Right atrium auricular region (tissue), 2 donors: ENCODE measurements at places on chromosomes 7 and 10. TPM values are rescaled to one million over a fixed set of nuclear protein-coding genes. Genes with fewer than 3 reads are reported as not detected.

Gene TMEM248
- 111 TPM for total RNA-seq

Gene ITGB8
- 8.6 TPM for total RNA-seq

Gene IGFBP3
- total RNA-seq, result 251 TPM

Gene FAM25C
- total RNA-seq, result not detected

Gene CLCN1
- not detected for total RNA-seq

Gene ANXA8
- 10.3 TPM for total RNA-seq

Gene PHYHIPL
- not detected for total RNA-seq

Gene DNAJC12
- 6.0 TPM for total RNA-seq

Gene MYO1G
- 0.78 TPM for total RNA-seq

- H3K36me3 ChIP-seq, result no peaks in the 10 kb centered on the region
- no peak overlapping the region for H3K4me3 ChIP-seq
- no peaks in the 10 kb centered on the region for H3K27me3 ChIP-seq
Observed at GRCh38 chr10:11707624-11708350, 34.4 kb upstream of the ECHDC3 start.

DNA sequence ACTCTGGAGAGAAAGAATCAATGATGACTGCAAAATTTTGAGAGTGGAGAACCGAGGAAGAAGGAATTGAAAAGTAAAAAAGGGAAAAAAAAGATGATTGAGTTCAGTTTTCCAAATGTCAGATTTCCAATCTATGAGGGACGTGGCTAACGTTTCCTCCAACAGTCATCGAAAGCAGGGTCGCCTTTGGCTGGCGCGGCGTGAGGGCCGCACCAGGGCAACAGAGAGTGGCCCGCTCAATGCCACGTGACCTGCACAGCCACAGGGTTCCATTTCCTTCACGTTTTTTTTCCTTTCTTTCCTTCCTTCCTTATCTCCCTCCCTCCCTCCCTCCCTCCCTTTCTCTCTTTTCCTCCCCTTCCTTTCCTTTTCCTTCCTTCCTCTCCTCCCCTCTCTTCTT is 101.9 kb downstream of the WDR37 start:
- H3K27ac ChIP-seq, result no peak overlapping the region
- no peaks in the 10 kb centered on the region for H3K27me3 ChIP-seq
- no peak overlapping the region for H3K4me3 ChIP-seq
- no peaks in the 10 kb centered on the region for H3K4me1 ChIP-seq

DNA sequence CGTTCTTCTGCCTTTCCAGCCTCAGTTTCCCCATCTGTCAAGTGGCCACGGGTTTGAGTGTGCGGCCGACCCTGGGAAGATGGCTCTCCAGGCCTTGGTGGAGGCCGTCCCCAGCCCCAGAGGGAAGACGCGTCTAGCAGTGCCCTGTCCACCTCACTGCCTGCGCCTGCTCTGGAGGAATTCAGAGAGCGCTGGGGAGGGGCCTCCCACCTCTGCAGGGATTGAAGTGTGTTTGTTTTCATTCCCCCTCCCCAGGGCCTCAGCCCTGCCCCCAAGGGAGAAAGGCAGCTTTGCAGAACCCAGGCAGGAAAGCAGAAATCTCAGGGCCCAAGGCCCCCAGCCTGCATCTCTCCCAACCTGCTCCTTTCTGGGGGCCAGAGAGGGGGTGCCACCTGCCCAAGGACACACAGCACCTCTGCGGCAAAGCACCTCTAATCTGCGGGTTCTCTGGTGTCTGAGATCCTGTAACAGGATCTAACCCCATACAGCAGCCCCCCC is 91.0 kb downstream of the MICALL2 start:
- no peak for DNase-seq
- peaks cover 15% of the 10 kb centered on the region for H3K27me3 ChIP-seq
- H3K4me3 ChIP-seq, result no peak overlapping the region

DNA sequence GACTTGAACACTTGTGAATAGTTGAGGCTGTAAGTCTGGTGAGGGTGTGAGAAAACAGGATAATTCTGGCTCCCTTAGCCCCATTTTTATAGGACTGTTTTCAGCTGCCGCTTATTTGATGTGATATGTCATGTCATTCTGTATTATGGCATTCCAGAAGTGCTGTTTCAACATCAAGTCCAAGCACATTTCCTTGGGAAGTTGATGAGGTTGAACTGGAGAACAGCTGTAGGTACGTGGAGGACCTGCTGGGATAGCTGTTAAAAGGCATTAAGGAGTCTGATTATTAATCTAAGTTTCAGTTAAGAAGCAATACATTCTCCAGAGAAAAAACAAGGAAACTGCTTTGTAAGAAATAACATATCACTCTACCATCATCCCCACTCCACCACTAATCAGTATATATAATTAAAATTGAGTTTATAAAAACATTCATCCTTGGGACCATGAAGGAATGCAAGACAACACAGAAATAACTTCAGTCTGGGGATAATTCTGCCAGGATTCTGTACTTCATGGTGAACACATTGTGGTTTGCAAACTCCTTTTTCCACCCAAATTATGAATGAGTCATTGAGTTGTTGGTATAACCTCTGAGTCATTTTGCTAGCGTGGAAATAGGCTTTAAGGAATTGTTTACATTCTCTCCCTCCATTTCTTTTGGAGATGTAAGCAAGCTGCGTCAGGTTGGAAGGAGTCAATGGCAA is 39.9 kb upstream of the TMEM229A start:
- no peaks in the 10 kb centered on the region for H3K4me1 ChIP-seq
- no peak overlapping the region for H3K4me3 ChIP-seq
- DNase-seq, result no peak
- no peaks in the 10 kb centered on the region for H3K27me3 ChIP-seq
- H3K27ac ChIP-seq, result no peak overlapping the region

DNA sequence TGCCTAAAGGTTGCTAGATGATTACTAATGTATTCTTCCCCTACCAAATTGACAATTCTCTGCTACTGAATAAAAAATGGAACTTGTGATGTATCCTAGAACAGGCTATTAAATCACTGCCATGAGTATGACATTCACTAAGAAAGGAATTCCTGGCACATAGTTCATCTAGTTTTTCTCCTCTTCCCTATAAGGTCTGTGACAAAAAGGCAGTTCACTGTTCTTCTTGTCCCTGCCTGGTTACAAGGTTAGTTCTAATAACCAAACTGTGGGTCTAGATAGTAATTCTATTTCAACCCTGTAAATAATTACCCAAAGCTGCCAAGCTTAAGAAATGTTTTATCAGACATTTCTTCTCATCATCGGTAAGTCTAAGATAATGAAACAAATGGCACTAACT is 245.6 kb downstream of the BICC1 start:
- H3K27me3 ChIP-seq, result no peaks in the 10 kb centered on the region
- no peak for DNase-seq
- no peak overlapping the region for H3K27ac ChIP-seq
- no peaks in the 10 kb centered on the region for H3K36me3 ChIP-seq

GRCh38 chr10:100659361-100660098 is 85.9 kb upstream of the PAX2 start:
- H3K27me3 ChIP-seq, result peaks cover 21% of the 10 kb centered on the region
- H3K4me3 ChIP-seq, result no peak overlapping the region
- no peak overlapping the region for H3K27ac ChIP-seq
- peaks cover 22% of the 10 kb centered on the region for H3K4me1 ChIP-seq
- no peak for DNase-seq

- no peaks in the 10 kb centered on the region for H3K4me1 ChIP-seq
- H3K36me3 ChIP-seq, result no peaks in the 10 kb centered on the region
- no peak overlapping the region for H3K4me3 ChIP-seq
- DNase-seq, result no peak
- H3K27me3 ChIP-seq, result no peaks in the 10 kb centered on the region
Observed at GRCh38 chr10:114281006-114281405, 42.0 kb downstream of the VWA2 start.

GRCh38 chr7:80147543-80148391 is 13.1 kb downstream of the GNAI1 start:
- H3K27ac ChIP-seq, result no peak overlapping the region
- H3K4me3 ChIP-seq, result no peak overlapping the region
- no peaks in the 10 kb centered on the region for H3K4me1 ChIP-seq
- H3K27me3 ChIP-seq, result no peaks in the 10 kb centered on the region
- no peaks in the 10 kb centered on the region for H3K36me3 ChIP-seq

GRCh38 chr10:88745633-88746032 is 14.2 kb upstream of the LIPN start:
- no peaks in the 10 kb centered on the region for H3K4me1 ChIP-seq
- H3K4me3 ChIP-seq, result no peak overlapping the region
- no peaks in the 10 kb centered on the region for H3K27me3 ChIP-seq
- H3K36me3 ChIP-seq, result no peaks in the 10 kb centered on the region
- no peak overlapping the region for H3K27ac ChIP-seq

DNA sequence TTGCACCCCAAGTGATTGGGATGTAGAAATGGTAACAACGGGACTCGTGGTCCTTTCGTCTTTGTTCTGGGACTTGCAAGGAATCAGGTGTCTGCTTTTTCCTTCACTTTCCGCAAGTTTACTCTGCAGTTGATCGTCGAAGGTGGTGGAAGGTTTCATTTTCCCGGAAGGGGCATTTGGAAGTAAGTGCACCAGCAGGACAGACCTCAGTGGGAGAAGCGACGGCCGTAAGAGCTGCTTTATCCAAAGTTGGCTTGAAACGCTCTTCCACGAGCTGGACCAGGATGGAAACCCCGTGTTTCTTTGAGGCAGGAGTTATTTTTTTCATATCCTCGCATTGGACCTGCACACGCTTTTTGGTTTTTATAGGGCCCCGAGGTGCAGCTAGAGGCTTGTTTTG is 1.2 kb downstream of the BRI3 start:
- H3K27ac ChIP-seq, result peak overlapping the region; percentile 98
- H3K4me1 ChIP-seq, result no peaks in the 10 kb centered on the region
- no peak for DNase-seq
- no peaks in the 10 kb centered on the region for H3K27me3 ChIP-seq
- H3K36me3 ChIP-seq, result no peaks in the 10 kb centered on the region

DNA sequence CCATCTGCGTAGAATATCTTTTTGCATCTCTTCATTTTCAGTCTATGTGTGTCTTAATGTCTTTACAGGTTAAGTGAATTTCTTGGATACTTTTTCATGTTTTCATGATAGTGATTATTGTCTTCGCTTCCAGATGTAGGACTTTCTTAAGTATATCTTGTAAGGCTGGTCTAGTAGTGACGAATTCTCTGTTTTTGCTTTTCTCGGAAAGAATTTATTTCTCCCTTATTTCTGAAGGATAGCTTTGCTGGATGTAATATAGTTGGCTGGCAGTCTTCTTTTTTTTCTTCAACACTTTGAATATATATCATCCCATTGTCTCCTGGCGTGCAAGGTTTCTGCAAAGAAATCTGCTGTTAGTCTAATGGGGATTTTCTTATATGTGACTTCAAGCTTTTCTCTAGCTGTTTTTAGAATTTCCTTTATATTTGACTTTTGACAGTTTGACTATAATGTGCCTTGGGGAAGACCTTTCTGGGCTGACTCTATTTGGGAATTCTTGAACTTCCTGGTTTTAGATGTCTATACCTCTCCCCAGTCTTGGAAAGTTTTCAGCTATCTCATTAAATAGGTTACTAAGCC is 14.3 kb downstream of the GTPBP4 start:
- H3K27me3 ChIP-seq, result no peaks in the 10 kb centered on the region
- H3K36me3 ChIP-seq, result peaks cover 99% of the 10 kb centered on the region
- no peak for DNase-seq
- H3K27ac ChIP-seq, result no peak overlapping the region

- no peak overlapping the region for H3K27ac ChIP-seq
- H3K4me1 ChIP-seq, result no peaks in the 10 kb centered on the region
Observed at GRCh38 chr10:8245814-8246142, 191.3 kb downstream of the GATA3 start.

- no peak overlapping the region for H3K27ac ChIP-seq
- no peak overlapping the region for H3K4me3 ChIP-seq
- H3K36me3 ChIP-seq, result no peaks in the 10 kb centered on the region
- DNase-seq, result no peak
Observed at GRCh38 chr10:84429926-84430520, 101.6 kb downstream of the CCSER2 start.

GRCh38 chr7:13021566-13022300 is 334.3 kb downstream of the ARL4A start:
- H3K27ac ChIP-seq, result no peak overlapping the region
- no peaks in the 10 kb centered on the region for H3K27me3 ChIP-seq
- no peaks in the 10 kb centered on the region for H3K36me3 ChIP-seq

DNA sequence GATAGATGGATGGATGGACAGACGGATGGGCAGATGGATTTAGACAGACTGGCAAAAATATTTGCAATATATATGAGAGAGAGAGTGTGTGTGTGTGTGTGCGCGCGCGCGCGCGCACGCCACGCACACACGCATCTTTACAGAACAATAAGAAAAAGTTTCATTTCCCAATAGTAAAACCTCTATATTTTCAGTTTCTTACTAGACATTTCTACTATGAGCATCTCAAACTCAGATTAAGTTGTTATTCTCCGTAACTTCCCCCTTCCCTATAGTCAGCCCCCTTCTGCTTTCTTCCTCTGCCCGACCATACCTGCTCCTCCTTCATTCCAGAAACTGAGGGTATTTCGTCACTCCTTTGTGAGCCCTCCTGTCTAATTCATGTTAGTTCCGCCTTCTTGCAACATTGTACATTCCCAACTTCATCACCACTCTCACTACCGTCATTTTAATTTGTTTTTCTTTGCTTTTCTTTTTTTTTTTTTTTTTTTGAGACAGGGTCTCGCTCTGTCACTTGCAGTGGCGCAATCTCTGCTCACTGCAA is 154.4 kb upstream of the SH2B2 start:
- H3K27ac ChIP-seq, result no peak overlapping the region
- H3K27me3 ChIP-seq, result no peaks in the 10 kb centered on the region
- H3K36me3 ChIP-seq, result no peaks in the 10 kb centered on the region
- H3K4me3 ChIP-seq, result no peak overlapping the region

DNA sequence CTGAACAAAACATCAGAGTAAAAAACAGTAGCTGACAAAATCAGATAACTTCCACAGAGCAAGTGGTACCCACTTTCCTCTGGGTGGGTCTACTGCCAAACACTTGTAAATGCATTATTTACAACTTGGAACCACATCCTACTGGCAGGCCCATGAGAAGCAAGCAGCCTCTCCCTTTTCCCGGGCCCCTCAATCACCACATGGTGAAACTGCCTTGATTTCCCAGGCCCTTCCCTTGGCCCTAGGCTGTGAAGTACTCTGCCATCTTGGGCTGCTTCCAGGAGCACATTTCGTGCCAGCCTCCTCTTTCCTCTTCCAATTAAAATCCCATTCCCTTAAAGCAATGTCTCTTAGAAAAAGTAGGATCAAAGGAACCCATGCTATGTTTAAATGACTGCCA is 71.4 kb downstream of the CUZD1 start:
- DNase-seq, result no peak
- no peak overlapping the region for H3K27ac ChIP-seq
- H3K36me3 ChIP-seq, result no peaks in the 10 kb centered on the region

GRCh38 chr10:108629834-108630233 is 1293.5 kb downstream of the XPNPEP1 start:
- no peaks in the 10 kb centered on the region for H3K36me3 ChIP-seq
- no peaks in the 10 kb centered on the region for H3K4me1 ChIP-seq
- DNase-seq, result no peak
- no peak overlapping the region for H3K27ac ChIP-seq

DNA sequence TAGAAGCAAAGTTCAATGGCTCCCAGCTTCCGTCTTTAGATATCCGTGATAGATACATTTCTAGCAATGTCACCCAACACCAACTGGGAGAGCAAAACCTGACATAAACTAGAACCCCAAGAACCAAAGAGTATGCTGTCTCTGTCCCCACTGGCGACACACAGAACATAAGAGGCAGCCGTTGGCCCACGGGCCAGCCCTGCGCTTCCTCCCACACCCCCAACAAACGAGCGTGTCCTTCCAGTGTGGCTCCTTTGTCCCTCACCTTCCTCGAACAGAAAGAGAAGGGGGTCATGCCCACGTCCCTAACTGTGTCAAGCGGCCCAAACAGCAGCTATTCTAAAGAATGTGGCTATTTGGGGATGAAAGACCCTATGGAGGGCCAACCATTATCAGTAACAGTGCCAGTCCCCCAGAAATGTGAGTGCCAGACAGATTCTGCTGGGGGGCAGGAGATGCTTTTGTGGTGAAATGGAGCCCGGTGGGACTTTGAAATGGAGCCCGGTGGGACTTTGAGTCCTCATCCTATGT is 171.9 kb downstream of the USP6NL start:
- no peak overlapping the region for H3K4me3 ChIP-seq
- H3K36me3 ChIP-seq, result no peaks in the 10 kb centered on the region
- no peak overlapping the region for H3K27ac ChIP-seq
- peak; percentile 40 for DNase-seq
- no peaks in the 10 kb centered on the region for H3K27me3 ChIP-seq
